Stimulated activated memory B cell treated with anti-CD40 and anti-IgM and Interleukin-4, amounts not matched to agents 10 μg/mL and 1 μg/mL and 100 μg/mL, for 72 hours (primary cell): ENCODE measurements at places on chromosomes 1 and 21.

GRCh38 chr1:165354739-165355138 is 1.8 kb downstream of the LMX1A start:
- ATAC-seq, result no peak

DNA sequence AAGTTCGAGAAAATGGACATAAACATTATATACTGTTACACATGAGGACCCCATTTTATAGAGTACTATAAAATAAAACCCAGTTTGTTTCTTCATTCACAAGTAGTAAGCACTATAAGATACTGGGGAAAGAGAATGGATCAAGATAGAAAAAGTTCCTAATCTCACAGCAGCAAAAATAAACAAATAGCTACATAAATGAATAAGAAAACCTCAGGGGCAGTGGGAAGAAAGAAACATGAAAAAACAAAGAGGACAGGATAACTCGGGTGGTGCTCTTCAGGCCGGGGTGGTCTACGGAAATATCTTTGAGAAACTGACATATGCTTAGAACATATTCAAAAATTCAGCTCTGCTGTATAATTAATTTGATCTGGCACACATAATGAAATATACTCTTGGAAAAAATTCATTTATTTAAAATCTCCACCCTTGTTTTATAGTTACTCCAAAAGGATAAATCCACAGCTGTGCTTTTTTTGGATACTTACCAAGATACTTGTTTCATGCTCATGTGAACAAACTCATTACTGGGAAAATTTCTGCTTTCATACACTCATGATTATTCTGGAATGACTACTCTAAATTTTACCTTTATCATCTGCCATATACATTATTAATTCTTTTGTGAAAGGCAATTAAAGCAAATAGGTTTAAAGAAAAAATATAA is 20.0 kb downstream of the CEP170 start:
- no peak for ATAC-seq

DNA sequence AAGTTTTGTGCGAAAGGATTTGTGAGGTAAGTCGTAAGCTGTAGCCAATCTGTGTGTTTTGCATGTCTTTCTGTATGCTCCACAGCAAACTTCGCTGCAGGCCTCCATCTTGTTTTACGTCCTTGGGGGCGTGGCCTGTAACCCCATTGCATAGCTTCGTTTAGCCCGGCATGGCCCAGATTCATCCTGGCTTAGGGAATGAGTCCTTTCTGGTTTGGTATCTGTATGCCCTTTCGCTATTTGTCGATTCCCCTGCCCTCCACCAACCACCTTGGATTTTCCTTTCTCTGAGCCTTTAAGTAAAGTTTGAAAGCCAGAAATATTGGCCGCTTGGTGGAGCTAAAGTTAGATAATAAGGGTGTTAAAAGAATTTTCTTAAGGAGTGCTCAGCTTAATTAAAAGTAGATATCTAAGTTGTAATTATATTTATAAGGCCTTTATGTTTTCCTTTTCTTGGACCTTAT is 1.1 kb downstream of the THEM4 start:
- ATAC-seq, result no peak

DNA sequence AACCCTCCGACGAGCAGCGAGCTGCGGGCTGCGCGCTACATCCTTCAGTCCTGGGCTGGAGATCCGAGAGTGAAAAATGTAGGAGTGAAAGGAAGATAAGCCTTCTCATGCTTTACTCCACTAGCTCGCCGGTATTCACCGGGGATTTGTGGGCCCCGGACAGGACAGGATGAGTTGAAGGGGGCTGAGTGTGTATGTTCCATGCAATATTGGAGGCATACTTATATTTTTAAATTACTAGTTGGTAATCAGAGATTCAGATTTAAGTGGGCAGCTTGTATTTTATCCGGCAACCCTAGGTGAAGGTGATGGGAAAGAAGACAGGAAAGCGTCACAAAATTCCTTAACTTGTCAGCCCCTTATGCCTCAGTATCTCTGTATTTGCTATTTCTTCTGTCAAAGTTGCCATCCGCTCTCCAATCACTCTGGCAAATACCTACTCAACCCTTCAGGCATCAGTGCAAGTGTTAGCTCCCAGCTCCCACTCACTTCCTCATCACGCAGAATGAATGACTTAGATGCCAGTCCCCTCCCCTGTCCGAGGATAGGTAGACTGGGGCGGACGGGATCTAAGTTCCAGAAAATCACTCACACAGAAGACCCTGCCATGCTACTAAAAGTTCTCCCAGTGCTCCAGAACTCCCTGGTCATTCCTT is 503 bp upstream of the PIGM start:
- peak; percentile 31 for ATAC-seq

GRCh38 chr1:230251644-230252191 is 174.4 kb downstream of the PGBD5 start:
- ATAC-seq, result peak; percentile 88

- ATAC-seq, result no peak
These were observed 222.4 kb downstream of the LRRC40 start for GRCh38 chr1:69982992-69983391.

- ATAC-seq, result no peak
These were observed 82.4 kb downstream of the PBX1 start for GRCh38 chr1:164641353-164641730.

DNA sequence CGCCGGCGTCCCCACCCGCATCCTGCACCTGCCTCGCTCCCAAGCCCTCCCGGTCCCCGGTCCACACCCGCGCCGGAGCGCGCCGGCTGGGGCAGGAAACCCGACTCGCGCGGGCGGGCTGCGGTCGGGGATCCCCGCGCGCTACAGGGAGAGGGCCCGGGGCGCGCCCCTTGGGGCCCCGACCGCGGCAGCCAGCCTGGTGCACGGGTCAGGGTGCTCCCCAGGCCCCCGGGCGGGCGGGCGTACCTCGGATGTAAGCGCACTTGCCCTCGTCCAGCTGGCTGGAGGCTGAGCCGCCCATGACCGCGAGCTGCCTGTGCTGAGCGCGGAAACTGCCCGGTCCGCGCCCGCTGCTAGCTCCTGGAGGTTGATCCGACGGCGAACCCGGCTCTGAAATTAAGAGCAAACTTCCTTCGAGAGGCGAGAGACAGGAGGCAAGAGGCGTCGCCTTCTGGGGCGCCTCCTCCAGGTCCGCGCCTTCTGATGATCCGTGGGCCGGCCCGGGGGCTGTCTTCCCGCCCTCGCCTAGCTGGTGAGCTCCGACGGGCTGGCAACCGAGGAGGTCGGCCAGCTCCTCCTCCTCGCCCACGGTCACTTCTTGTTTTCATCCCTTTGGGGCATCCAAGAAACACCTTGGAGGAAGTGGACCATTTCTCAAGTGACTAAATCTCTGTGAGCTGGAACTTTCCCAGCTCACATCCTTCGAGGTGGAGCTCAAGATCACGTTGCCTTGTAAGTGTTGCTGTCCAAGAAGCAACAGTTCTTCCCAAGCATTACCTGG is at the start of gene NIBAN1:
Gene NIBAN1, minus strand, starts transcription at position 453 of the 781 bp plus-strand sequence. Its CDS starts 152 bp downstream, at position 301.
- peak; percentile 83 for ATAC-seq

- ATAC-seq, result peak; percentile 80
These were observed 144.9 kb upstream of the C1orf174 start for GRCh38 chr1:4044967-4045366.

DNA sequence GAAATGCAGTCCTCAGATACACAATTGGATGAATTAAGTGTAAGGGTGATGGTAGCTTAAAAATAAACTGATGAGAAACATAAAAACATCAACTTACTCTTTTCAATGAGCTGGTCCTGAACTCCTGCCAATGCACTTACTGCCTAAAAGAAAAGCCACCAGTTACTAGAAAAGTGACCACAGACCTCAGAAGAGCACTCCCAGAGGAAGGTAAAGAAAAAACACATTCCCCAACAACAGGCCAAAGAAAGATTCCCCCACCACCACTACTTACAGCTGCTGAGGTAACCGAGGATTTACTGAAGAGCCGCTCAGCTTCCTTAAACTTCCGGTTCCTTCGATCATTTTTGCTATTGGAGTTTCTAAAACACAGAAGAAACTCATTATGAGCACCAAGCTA is 5.4 kb downstream of the MEAF6 start:
- ATAC-seq, result no peak

DNA sequence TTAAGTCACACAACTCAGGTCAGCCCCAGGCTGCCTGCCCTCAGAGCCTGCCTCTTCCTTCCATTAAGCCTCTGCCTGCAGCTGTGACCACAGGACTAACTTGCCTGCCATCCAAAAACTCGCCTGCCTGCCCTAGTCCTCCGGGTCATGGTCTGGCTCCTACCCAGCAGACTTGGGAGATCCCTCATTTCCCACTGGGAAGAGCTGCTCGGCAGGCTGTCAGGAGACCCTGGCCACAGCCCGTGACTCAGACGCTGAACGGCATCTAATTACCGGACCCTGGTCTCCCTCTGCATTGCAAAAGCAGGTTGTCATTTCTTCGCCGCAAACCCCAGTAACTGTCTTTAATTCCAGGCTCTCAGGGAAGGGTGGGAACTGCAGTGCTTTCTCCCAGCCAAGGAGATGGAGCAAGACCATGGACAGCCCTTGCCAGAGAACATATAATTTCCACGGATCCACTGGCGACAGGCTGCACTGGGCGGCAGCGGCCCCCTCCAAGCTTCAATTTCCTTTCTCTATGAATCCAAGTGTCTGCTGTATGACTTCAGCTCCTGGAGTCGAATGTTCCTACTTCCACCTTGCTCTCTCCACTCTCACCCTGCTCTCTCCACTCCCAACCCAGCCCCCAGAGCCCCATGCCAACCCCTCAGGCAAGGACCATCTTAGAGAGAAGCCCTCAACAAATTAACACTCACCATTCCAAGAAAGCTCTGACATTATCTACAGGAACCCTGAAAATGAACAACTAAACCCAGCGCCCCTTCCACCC is 20.4 kb downstream of the OLFML2B start:
- ATAC-seq, result no peak

DNA sequence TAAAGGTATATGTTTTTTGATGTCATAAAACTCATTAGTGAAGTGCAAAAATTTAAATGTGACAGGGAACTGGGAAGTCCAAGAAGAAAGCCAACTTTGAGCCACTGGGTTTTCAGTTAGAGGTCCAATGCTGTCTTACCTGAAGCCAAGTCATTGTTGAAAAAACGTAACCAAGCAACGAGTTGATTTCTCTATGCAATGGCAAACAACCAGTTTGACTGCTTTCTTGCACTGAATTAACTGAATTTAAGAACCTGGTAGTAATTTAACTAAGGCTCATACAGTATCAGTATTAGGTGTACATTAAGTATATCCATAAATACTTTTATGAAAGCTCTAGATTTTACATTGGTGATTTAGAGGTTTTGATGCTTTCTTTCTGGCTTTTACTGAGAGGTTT is 20.2 kb upstream of the S1PR1 start:
- ATAC-seq, result no peak

GRCh38 chr1:246037832-246038231 is 469.2 kb downstream of the SMYD3 start:
- no peak for ATAC-seq

GRCh38 chr1:199700551-199700950 is 327.0 kb upstream of the NR5A2 start:
- ATAC-seq, result no peak

GRCh38 chr1:69707103-69707502 is 139.4 kb downstream of the LRRC7 start:
- no peak for ATAC-seq

- no peak for ATAC-seq
These were observed 165.3 kb downstream of the FASLG start for GRCh38 chr1:172824209-172824608.

DNA sequence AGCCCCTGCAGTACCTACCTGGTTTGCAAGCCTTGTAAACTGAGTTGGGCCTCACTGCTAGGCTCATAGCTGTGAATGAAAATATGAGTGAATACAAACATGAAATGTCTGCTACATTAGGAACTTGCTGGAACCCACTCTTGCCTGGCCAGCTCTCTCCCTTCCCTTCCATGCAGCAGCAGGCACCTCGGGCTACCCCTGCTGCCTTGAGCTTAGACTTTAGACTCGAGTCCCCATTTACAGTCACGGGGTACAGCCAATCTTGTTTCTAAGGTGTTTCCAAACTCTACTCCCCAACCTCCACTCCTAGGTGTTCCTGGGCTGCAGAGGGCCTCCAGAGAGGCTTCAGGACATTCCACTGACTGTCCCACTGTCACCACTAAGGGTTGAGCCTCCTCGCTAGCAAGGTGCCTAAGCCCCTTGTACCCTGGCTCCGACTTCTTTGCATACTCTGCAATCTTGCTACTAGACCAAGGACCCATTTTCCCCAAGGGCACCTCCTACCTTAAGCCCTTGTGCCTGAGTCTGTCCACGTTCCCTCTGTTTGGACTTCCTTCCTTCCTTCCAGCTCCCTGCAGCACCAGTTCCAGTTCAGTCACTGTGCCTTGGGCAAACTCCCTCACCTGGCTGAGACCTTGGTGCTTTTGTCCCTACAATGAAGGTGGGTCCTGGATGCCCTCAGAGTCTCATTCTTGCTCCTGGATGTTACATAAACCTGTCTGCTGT is 36.9 kb downstream of the CDK18 start:
- ATAC-seq, result no peak

GRCh38 chr1:26210147-26210870 is 19.9 kb downstream of the CATSPER4 start:
- ATAC-seq, result no peak

GRCh38 chr1:198275597-198275996 is 118.8 kb downstream of the NEK7 start:
- no peak for ATAC-seq

DNA sequence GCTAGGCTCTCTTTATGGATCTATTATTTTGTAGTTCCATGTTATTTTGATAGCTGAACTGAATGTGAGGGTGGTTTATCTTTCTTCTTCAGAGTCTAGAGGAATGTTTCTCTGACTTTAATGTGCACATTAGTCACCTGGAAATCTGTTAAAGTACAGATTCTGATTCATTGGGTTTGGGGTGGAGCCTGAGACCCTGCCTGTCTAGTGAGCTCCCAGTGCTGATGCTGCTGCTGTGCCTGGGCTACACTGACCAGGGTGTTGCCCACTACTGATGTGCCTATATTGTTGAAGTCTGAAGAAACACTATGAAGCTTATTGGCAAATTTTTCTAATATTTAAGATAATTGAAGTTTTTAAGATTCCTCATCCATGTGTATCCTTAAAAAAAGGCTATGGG is 35.9 kb downstream of the CD46 start:
- ATAC-seq, result no peak

DNA sequence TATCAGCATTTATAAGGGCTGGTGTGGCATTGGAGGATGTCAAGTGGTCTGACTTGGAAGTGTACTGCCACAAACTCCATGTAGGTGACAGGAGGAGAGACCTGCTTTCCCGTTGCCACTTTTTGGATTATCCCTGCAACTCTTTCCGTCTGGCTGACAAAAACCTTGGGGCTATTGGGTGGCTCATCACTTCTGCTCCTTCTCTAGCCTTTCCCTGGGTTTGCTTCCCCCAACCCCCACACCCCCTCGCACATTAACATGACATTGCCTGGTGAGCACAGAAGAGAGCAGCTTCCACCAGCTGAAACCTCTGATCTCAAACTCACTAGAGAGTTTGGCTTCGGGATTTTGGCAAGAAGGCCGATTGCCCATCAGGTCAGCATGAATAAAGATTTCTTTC is 39.2 kb downstream of the PROX1 start:
- ATAC-seq, result no peak

- no peak for ATAC-seq
These were observed 89.5 kb downstream of the KCNN3 start for GRCh38 chr1:154780541-154780940.

DNA sequence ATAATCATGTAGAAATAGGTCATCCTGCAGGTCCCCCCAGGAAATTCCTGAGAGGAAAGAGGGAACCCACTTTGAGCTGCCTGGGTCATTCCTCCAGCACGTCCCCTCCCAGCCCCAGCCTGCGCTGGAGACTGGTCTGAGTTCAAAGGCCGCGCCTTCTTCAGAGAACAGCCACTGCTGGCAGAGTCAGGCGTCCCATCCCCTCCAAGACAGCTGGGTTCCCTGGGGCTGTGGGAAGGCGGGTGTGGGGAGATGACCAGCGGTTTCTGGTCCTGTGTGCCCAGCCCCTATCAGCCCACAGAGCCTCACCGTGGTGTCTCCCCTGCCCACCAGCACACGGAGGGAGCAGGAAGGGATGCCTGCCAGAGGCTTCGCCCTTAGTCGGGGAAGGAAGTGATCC is 18.0 kb upstream of the TRAPPC10 start:
- no peak for ATAC-seq
